ENCODE measurements at places on chromosomes 5 and 9.

DNA sequence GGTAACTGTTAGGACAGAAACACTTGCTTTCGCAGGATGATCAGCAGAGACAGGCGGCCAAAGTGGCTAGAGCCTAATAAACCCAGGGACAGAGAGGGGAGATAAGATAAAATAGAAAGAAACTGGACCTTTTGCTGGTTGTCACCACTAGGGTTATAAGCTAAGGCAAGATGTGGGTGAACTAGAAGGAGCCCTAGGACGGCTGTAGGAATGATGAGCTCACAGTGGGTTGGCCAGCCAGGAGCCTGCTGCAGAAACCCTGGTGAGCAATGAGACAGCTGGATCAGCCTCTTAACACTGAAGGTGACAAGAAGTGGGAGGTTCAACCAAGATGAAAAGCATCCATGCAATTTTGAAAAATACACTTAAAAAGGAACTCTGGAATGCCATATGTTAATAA, 13.5 kb downstream of the CTNND2 start:
- DNase-seq = no peak

GRCh38 chr5:5810461-5810860, 388.0 kb downstream of the ICE1 start:
- DNase-seq = no peak

DNA sequence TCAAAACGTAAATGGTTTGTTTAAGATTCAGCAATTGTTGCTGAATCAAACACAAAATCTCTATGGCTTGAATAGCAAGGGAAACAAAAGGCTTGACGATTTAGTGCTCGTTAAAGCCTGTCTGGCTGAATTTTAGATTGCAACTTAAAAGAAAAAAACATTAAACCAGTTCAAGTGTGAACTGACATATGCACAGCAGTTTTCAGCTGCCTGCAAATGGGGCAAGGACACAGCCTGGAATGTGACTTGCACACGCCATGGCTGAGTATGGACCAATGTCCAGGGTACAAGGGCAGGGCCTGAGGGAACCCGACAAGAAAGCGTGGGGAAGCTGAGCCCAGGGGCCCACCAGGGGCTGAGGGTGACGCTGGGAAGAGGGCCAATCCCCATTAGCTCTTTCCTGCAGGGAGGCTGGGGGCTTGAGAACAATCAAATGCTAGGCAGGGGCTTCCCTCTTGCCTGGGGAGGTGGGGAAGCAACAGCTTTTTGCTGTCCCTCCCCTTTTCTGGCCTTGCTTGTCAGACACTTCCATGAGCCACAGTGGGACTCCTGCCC, 89.6 kb upstream of the LRRTM2 start:
- no peak for DNase-seq

DNA sequence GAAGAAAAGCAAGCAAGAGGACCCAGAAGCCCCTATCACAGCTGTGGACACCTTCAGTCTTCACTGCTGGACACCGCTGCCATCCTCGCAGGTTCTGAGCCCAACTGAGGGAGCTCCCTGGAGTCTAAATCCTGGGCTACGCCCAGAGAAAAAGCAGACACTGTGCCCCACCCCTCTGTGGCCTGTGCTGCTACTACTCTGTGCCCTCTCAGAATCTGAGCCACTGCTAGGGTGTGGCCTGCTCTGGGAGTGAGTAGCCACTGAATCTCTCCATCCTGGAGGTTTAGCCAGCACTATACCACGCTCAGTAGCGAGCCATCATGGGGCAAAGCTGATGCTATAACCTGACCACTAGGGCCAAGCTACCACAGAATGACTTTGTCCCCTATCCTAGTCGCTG, 338.2 kb downstream of the NPR3 start:
- no peak for DNase-seq

DNA sequence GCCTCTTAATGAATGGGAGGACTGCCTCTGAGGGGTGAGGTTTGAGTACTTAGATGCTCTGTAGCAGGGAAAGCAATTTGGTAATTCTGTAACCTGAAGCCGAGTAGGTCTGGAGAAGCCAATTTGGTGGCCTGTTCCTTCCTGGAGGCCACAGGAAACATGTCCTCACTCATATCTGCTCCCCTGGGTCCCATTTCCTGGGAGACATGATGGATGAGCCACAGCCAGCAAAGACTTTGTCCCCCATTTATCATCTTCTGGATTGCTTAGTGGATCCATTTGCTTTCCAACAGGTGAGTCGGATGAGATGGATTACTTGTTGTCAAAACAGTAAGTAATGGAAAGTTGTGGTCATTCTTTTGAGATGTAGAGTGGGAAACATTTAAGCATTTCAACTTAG, 99.8 kb upstream of the KLF9 start:
- no peak for DNase-seq

GRCh38 chr5:148208226-148208625, 5.4 kb downstream of the SPINK6 start:
- DNase-seq = no peak

DNA sequence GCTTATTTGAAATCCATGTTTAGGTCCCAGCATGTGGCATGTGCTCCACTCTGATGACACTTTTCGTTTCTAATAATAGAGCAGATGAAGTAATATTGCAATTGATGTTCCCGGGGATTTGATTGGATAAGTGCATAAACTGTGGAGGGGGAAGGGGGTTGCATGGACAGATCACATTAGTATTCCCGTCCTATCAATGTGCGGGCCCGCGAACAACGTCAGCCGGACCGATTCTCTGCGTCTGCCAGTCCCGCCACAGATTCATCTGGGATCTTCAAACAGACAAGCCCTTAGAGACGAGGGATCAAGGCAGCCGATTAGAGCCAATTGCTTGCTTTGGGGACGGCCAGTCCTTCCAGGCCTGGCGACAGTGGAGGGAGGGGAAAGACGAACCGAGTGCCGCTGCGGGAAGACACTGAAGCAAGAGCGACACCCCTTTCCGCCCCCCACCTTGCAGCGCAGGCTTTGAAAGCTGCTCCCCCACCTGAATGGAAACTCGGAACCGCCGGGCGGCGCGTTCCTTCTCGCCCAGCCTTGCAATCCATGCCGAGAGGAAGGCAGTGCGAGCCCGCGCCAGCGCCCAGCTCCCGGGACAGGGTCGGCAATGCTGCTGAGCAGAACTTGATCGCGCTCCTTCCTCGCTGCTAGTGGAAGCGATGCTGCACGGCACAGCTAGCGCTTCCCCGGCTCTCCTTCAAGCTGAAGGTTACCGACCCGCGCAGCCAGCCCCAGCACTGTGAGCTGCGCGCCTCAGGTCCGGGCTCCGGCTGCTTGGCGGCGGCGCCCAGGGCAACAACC, at the start of gene RGS7BP:
Gene RGS7BP, plus strand, starts transcription at position 247 of the 798 bp plus-strand sequence. CDS start 610 bp downstream, outside the sequence.
- DNase-seq = no peak

DNA sequence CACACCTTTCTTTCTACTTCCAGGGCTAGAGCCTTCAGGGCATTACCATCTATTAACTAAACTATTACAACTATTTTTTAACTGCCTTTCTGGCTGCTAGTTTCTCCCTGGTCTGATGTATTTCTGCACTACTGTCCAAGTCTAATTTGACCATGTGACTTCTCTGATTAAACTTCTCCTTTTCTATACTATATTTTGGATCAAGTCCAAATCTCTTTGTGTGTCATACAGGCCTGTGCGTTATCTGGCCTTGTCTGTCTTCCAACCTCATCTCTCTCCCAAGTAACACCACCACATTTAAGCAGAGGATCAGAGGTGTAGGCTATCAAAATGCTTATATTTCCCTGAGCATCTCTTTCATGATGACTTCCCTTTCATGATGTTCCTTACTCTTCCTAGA, 47.2 kb upstream of the OR13F1 start:
- DNase-seq = no peak

DNA sequence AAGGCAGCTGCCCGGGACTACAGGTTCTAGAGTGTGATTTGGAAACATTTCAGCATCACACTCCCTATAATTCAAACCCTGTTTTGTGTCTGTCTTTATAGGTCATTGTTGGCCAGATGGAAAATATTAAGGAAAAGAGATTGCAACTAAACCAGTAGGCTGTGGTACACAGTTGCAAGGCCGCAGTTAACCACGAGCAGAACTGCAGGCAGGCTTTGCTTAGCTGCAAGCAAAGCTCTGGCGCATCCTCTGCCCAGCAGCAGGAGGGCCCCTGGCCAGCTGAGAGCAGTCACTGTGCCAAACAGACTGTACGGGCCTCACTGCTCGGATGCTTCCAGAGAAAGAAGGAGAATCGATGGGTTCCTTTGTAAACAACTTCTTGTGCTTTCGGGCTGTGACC, 204.5 kb downstream of the DENND1A start:
- no peak for DNase-seq

DNA sequence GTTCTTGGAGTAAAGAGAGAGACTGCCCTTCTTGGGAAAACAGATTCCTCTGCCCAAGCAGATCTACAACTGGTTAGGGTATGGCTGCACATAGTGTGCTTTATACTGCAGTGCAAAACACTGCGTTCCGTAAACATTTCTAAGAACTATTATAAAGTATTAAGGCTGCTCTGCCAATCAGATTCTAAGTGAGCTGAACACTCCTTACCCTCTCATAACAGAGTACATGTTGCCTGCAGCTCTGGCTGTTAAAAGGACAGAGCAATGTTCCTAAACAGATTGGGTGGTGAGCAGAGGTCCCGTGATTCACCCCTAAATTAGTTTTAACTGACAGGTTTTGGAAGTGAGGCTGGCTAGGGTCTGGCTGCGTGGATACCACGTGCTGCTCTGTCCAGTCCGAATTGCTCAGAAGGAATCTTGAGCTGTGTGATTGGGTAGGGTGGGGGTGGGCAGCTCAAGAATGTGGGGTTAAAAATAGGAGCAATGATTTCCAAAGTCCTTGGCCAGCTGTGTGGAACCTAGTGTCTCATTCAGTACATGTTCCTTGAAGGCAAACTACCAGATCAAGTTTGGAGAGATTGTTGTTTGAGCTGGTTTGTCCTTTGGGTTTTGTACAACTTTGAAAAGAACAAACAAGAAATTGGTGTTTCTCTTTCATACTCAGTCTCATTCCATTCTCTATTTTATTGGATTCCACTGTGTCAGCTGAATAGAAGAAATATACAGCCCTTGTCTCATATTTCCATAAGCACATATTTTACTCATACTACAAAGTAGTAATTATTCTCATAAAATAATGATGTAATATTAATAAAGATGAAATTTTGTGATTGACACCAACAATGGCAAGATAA, 497.6 kb upstream of the CD180 start:
- no peak for DNase-seq

GRCh38 chr9:114960276-114960675, 29.9 kb upstream of the TNFSF8 start:
- no peak for DNase-seq
